MCF 10A (cell line): ENCODE measurements at places on chromosomes 4 and X.

GRCh38 chr4:164725066-164725465, 28.9 kb upstream of the SMIM31 start:
- no peak overlapping the region for H3K27ac ChIP-seq
- H3K27me3 ChIP-seq = no peaks in the 10 kb centered on the region
- no peak overlapping the region for H3K4me3 ChIP-seq
- no peak for DNase-seq

- H3K4me3 ChIP-seq = no peak overlapping the region
- H3K27me3 ChIP-seq = no peaks in the 10 kb centered on the region
- no peak for DNase-seq
- no peaks in the 10 kb centered on the region for H3K4me1 ChIP-seq
Measured at GRCh38 chr4:128930051-128930450, 120.6 kb downstream of the JADE1 start.

- no peaks in the 10 kb centered on the region for H3K4me1 ChIP-seq
- H3K4me3 ChIP-seq = no peak overlapping the region
- no peaks in the 10 kb centered on the region for H3K27me3 ChIP-seq
- peak; percentile 89 for DNase-seq
- H3K27ac ChIP-seq = no peak overlapping the region
Measured at GRCh38 chr4:4673070-4673469, 131.2 kb upstream of the STX18 start.

GRCh38 chr4:13548059-13548983, 4.0 kb upstream of the NKX3-2 start:
- no peaks in the 10 kb centered on the region for H3K36me3 ChIP-seq
- H3K4me1 ChIP-seq = no peaks in the 10 kb centered on the region
- H3K27me3 ChIP-seq = no peaks in the 10 kb centered on the region
- peak overlapping the region; percentile 70 for H3K4me3 ChIP-seq
- no peak overlapping the region for H3K27ac ChIP-seq
- peak; percentile 6 for DNase-seq

- DNase-seq = peak; percentile 22
- no peaks in the 10 kb centered on the region for H3K36me3 ChIP-seq
- no peak overlapping the region for H3K27ac ChIP-seq
Measured at GRCh38 chr4:58061967-58062366, 951.8 kb upstream of the IGFBP7 start.

- DNase-seq = peak; percentile 24
- no peaks in the 10 kb centered on the region for H3K36me3 ChIP-seq
- peaks cover 80% of the 10 kb centered on the region for H3K27me3 ChIP-seq
- no peak overlapping the region for H3K27ac ChIP-seq
- H3K4me1 ChIP-seq = peaks cover 13% of the 10 kb centered on the region
- no peak overlapping the region for H3K4me3 ChIP-seq
Measured at GRCh38 chr4:16579866-16580265, 318.6 kb downstream of the LDB2 start.

DNA sequence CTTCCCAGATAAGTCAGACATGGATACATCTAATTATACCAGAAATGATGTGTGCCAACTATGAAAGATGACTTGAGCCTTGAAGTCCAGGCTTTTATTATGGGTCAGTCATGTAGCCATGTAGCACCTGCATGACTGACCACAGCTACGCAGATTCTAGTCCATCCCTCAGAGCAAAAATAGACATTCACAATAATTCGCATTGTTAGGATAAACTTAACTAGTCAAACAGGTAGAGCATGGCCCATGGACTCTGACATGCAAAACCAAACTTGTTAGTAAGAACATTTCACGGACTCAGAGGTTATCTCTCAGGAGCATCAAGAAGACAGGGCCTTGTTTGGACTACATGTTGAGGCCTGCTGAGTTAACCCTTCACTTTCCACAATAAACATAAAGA, 132.6 kb downstream of the PWWP3B start:
- no peak for DNase-seq
- no peak overlapping the region for H3K4me3 ChIP-seq

GRCh38 chr4:150318527-150318926, 240.3 kb downstream of the DCLK2 start:
- H3K4me1 ChIP-seq = peaks cover 16% of the 10 kb centered on the region
- H3K27ac ChIP-seq = no peak overlapping the region
- H3K4me3 ChIP-seq = no peak overlapping the region
- peaks cover 13% of the 10 kb centered on the region for H3K36me3 ChIP-seq
- no peaks in the 10 kb centered on the region for H3K27me3 ChIP-seq
- no peak for DNase-seq

- H3K4me1 ChIP-seq = no peaks in the 10 kb centered on the region
- H3K27me3 ChIP-seq = no peaks in the 10 kb centered on the region
- H3K27ac ChIP-seq = no peak overlapping the region
- H3K36me3 ChIP-seq = no peaks in the 10 kb centered on the region
Measured at GRCh38 chr4:114028071-114028470, 48.6 kb upstream of the ARSJ start.

DNA sequence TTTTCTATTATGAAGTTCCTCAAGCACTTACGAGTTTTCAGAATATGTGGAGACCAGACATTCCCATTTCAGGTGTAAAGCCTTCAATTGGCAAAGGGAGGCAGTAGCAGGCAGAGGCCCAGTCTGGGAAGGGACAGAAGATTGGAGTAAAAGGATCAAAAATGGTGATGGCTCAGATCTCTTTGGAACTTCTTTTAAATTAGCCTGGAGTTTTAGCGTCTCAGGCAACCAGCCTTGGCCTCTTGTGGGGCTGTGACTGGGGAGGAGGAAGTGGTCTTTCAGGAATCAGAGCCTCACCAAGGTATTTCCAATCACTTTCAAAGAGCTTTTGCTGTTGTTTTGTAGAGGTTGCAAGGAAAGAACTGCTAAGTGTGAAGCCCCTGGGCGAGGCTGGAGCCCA, 239.1 kb downstream of the FRAS1 start:
- DNase-seq = no peak
- H3K27me3 ChIP-seq = no peaks in the 10 kb centered on the region
- no peaks in the 10 kb centered on the region for H3K36me3 ChIP-seq
- H3K4me1 ChIP-seq = peaks cover 33% of the 10 kb centered on the region
- no peak overlapping the region for H3K4me3 ChIP-seq

- peaks cover 12% of the 10 kb centered on the region for H3K4me1 ChIP-seq
- DNase-seq = no peak
- no peak overlapping the region for H3K4me3 ChIP-seq
- no peaks in the 10 kb centered on the region for H3K27me3 ChIP-seq
- H3K36me3 ChIP-seq = no peaks in the 10 kb centered on the region
- H3K27ac ChIP-seq = no peak overlapping the region
Measured at GRCh38 chrX:47480576-47480975, 2.4 kb downstream of the ZNF41 start.

GRCh38 chr4:163611784-163612445, 117.4 kb downstream of the TMA16 start:
- H3K36me3 ChIP-seq = no peaks in the 10 kb centered on the region
- H3K27me3 ChIP-seq = no peaks in the 10 kb centered on the region
- DNase-seq = no peak
- no peak overlapping the region for H3K4me3 ChIP-seq
- no peak overlapping the region for H3K27ac ChIP-seq

GRCh38 chr4:15912961-15913630, 25.4 kb downstream of the FGFBP1 start:
- H3K36me3 ChIP-seq = peaks cover 1% of the 10 kb centered on the region
- no peak overlapping the region for H3K4me3 ChIP-seq
- H3K27me3 ChIP-seq = no peaks in the 10 kb centered on the region
- H3K4me1 ChIP-seq = peaks cover 44% of the 10 kb centered on the region
- DNase-seq = no peak
- H3K27ac ChIP-seq = peak overlapping the region; percentile 67

DNA sequence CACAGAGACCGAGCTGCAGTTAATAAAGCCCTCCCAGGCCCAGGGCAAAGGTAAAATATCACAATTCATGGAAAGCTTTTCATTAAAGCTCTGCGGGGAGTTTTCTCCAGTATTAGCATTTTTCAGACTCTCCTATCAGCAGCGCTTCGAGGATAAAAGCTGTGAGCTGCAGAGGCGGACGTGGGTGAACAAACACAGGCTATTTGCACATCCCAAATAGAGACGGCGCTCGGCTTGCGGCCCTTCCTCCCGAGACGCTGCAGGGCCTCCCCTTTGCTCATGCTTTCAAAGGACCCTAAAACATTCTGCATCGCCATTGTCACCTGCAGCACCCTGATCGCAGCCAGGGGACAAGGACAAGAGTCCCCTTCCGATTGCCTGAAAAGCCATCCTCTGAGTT, 97.3 kb downstream of the SORCS2 start:
- H3K27ac ChIP-seq = no peak overlapping the region
- DNase-seq = no peak
- no peaks in the 10 kb centered on the region for H3K36me3 ChIP-seq
- H3K4me1 ChIP-seq = peaks cover 9% of the 10 kb centered on the region
- H3K27me3 ChIP-seq = peaks cover 23% of the 10 kb centered on the region
- no peak overlapping the region for H3K4me3 ChIP-seq

DNA sequence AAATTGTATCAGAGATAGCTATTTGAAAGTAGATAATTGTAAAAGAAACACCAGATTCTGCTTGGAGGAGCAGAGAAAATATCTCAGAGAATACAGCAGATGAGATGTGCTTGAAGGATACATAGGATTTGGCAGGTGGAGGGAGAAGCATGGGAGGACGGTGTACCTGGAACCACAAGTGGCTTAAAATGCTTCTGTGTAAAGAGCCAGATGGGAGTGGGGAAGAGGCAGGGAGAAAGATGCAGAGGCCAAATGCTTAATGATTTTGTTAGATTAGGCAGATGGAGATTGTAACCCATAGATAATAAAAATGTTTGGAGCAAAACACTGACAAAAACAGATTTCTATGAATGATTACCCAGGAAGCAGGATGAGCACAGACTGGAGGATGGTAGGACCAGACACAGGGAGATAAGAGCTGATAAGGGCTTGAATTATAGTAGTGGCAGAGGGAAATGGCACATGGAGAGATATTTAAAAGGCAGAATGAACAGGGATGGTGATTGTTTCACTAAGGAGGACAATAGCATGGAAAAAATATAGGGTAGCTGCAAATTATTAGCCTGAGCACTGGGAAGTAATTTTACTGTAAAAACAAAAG, 145.7 kb upstream of the TBC1D9 start:
- H3K4me1 ChIP-seq = no peaks in the 10 kb centered on the region
- H3K27ac ChIP-seq = no peak overlapping the region
- H3K36me3 ChIP-seq = no peaks in the 10 kb centered on the region
- no peak overlapping the region for H3K4me3 ChIP-seq

DNA sequence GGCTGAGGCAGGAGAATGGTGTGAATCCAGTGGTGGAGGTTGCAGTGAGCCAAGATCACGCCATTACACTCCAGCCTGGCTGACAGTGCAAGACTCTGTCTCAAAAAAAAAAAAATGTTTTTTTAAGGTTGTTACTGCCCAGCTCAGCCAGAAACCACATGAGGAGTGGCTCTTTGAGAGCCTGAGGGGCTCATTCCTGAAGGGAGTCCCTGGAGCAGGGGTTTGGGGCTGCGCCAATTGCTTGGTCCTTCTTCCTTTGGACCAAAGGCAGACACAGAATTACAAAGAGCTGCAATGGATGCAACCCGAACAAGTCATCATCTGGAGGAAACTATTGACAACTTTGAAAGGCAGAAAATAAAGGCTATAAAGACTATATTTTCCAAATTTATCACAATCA, 60.6 kb upstream of the WWC2 start:
- DNase-seq = no peak
- H3K4me3 ChIP-seq = no peak overlapping the region
- H3K36me3 ChIP-seq = no peaks in the 10 kb centered on the region
- H3K27me3 ChIP-seq = no peaks in the 10 kb centered on the region
- no peak overlapping the region for H3K27ac ChIP-seq
- peaks cover 4% of the 10 kb centered on the region for H3K4me1 ChIP-seq

DNA sequence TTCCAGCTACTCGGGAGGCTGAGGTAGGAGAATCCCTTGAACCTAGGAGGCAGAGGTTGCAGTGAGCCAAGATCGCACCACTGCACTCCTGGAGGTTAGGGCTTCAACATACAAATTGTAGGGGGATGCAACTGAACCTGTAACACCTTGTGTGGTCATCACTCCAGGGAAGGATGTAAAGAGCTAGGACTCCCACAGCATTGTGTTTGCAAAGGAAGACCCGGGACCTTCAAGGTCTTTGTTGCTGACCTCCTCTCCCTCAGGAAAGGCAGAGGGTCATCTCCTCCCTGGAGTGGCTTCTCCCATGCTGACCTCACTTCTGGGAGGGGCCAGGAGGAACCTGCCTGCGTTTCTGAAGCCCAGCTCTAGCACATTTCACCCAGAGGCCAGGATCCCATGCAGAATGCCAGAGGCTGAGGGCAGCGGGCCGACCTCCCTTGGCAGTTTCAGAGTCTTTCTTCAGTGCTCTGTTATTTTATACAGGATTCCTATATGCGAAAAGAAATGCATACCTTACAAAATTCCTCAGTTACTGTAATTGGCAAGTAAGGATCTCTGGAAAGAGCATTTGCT, 80.2 kb downstream of the HTRA3 start:
- H3K4me3 ChIP-seq = no peak overlapping the region
- no peak for DNase-seq
- no peak overlapping the region for H3K27ac ChIP-seq
- peaks cover 16% of the 10 kb centered on the region for H3K4me1 ChIP-seq

DNA sequence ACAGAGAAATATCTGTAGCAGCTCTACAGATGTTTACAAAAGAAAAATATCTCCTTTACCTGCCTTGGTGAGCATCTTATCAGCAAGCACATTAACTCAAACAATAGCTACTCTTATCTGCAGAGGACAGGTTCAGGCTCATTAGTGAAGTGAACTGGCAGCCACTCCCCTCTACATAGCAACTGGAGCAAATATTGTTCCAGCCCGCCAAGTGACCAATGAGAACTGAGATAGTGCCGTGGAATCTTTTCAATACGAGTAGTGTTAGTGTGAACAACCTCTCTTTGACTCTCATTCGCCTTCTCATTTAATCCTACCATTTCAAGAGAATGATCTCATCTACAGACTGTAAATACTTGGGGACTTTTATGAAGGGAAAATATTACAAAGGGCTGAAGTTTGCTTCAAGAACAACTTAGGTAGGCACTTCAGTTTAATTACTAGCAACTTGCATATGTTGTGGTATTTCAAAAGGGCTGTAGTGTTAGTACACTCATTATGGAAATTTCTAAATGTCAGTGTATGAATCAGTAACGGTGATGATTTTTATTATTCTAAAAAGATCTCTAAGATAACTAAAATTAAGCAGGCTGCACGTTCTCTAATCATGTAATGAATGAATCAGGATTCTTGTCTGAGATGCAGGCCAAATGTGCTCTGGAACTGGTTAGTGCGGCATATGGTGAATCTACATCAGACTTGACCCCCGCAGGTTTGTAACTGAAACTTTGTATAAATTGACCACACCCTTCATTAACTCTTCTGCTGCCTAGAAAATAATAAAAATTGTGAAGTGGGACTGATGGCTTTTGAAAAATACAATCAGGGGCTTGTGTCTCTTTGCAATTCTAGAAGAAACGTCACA, 72.4 kb downstream of the PALLD start:
- H3K27ac ChIP-seq = no peak overlapping the region
- no peaks in the 10 kb centered on the region for H3K36me3 ChIP-seq
- H3K4me1 ChIP-seq = peaks cover 14% of the 10 kb centered on the region
- no peaks in the 10 kb centered on the region for H3K27me3 ChIP-seq
- no peak for DNase-seq

- no peaks in the 10 kb centered on the region for H3K27me3 ChIP-seq
- H3K4me3 ChIP-seq = no peak overlapping the region
- peaks cover 6% of the 10 kb centered on the region for H3K4me1 ChIP-seq
- no peak overlapping the region for H3K27ac ChIP-seq
Measured at GRCh38 chr4:52107745-52108144, 56.6 kb downstream of the SPATA18 start.
